ENCODE measurements at places on chromosomes 5 and 9.

DNA sequence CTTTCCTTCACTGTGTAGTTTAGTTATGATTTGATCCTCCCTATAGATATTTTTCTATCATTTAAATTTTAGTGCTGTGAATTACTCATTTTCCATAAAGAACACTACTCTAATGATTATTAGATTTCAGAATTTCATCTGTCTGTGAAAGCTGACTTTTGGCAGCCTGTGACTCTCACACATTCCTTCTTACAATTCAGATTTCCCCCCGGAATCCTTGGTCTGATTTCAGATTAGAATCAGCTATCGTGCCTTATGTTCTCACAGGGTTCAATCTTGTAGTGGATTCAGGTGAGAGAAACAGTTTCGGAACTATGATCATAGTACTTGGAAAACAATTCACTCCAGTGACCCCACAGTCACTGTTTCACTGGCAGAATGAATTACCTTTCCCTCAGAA, 26.2 kb downstream of the ZNF474 start:
- no peak for DNase-seq

GRCh38 chr9:133227242-133227860, 18.3 kb upstream of the OBP2B start:
- DNase-seq: no peak

- DNase-seq: no peak
Observed at GRCh38 chr5:73678322-73678740, 52.3 kb downstream of the ARHGEF28 start.

DNA sequence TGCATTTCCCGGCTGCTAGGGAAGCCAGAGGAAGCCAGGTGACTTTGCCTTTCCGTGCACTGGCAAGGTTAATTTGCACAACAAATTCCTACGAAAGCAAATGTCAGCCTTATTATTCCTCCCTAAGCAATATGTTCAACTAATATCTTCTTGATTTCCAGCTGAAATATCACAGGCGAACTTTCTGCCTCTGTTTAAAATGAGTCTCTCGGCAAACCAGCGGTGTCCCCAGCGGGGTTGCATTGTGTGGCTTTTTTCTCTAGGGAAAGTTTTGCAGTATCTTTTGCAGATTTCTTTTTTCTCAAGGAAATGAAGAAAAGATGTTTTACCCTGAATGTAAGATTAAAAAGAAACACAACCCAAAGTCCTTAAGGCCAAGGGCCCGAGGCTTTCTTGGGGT, 1.9 kb downstream of the DBH start:
- DNase-seq: no peak

DNA sequence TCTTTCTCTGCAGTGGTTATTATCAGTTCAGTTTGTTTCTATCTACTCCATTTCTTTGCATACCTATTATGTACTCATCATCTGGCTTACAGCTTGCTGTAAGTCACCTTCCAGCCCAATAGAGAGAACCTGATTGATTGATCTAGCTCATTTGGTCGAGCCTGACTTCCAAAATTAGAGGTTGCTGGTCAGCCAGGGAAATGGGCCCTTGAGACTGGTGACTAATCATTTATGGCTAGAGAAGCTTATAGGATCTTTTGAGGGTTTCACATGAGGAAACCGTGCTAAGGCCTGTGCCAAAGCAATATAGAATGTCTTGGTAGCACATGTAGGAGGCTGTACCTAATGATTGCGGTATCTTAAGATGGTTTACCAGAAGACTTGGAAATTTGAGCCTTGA, 5.8 kb downstream of the SREK1 start:
- DNase-seq: no peak
